ENCODE measurements at places on chromosomes 11 and 22.

DNA sequence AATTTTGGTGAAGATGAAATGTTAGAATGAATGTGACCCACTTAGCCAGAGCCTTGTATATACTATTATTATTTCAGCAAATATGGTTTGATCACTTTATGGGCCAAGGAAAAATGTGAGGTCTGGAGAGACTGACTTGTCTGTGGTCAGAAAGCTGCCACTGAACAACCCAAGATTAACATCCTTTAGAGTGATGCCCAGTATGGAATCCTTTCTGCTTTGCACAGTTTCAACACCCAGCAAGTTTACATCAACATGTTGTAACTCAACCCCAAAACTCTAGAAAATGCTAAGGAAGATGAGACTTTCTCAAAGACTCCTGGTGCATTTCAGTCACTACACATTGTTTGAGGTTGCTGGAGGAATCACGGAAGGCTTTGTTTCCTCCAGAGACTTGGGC is 107.7 kb downstream of the SNX19 start:
- no peak for DNase-seq

- no peak for DNase-seq
Observed at GRCh38 chr22:41117127-41117965, 25.0 kb downstream of the EP300 start.

- no peak for DNase-seq
Observed at GRCh38 chr11:78339483-78339882, 78.1 kb downstream of the GAB2 start.

DNA sequence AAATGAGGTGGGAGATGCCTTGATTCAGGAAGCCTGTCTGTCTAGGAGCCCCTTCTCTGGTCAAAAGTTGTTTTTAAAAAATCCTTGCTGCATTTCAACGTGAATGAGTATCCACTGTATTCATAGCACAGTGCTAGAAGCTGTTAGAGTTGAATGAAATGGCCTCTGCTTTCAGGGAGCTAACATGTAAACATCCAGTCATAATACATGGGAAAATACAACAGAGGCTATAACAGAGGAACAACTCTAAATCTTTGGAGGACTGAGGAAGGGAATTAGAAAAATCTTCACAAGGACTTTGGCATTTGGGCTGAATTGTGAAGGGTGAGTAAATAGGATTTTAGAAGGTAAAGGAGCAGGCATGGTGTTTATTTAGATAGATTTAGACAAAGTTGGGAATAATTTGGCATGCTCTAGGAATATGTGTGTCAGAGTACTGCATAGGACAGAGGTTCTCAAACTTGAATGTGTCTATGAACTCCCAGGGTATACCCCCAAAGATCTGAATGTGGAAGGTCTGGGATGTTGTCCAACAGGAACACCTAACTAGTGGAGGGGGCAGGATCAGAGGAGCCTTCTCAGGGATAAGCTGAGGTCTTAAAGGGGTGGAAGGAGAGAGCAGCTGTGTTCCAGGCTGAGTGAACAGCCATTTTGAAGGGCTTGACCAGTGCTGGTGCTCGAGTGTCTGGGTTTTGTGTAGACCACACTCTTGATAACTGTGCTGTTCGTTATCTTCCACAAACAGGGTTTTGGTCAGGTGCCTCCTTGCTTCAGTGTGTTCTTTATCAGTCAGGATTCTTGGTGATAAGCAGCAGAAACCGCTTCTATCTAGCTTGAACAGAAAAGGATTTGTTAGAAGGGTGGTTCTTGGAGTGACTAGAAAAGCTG is 12.7 kb downstream of the SREBF2 start:
- no peak for DNase-seq

DNA sequence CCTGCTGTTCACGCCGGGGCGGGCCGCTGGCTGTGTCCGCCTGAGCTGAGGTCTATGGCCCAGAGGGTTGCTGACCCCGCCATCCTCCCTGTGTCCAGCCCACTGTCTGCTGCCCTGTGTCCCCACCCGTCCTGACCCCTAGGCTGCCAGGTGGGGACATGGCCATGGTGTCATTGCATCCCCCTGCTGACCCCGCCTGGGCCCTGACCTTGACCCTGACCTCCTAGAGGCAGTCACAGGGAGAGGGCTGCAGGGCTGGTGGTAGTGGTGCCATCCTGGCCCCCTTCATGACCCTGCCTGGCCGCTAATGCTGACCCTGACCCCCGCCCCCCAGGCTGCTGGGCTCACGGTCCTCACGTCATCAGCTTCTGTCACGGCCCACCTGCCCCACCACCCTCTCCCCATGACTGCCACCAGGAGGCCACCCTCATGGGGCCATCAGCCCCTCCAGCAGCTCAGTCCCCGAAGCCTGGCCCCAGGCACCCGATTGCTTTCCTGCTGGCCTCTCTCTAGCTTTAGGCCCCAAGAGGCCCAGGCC is 285.9 kb downstream of the BRD1 start:
- DNase-seq: no peak

DNA sequence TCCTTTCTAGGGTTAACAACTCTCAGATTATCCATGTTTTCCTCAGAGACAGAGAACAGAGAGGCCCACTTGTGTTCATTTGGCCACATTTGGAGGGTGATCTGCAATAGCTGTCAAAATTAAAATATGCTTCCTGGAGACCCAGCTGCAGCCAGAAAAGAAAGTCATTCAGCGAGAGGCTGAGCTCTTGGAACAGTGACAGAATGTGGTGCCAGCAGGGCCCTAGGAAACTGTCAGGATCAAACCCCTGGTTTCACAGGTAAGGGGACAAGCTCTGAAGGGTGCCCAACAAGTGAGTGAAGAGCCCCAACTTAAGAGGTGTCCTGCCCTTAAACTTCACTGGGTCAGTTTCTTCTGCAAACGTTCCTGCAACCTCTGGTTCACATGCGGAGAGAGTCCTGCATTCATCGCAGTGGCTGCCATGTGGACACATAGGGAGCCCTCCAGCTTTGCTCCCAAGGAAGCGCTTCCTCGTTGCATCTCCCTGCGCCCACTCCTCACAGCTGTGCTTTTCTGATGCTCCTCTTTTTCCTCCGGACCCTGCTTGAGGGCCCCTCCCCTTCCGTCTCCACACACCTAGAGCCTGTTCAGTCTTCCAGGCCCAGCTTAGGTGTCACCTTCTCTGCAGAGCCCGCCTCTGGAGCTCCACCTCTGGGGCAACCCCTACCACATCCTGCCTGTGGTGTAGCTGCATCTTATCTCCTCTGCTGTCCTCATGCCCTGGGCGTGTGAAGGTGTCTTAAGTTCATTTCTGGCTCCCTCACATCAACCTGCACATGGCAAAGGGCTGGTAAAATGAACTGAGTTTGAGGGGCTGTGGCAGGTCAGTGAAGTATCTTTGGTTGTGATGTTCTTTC is 3.9 kb downstream of the UCP3 start:
- no peak for DNase-seq

- no peak for DNase-seq
Observed at GRCh38 chr11:57313071-57313787, 11.5 kb downstream of the TNKS1BP1 start.

- DNase-seq: no peak
Observed at GRCh38 chr11:63763496-63764339, 4.9 kb downstream of the ZFTA start.

Measured in vagina (tissue), 2 donors.